ENCODE measurements at places on chromosomes 3 and 15. TPM values are rescaled to one million over a fixed set of nuclear protein-coding genes. Genes with fewer than 3 reads are reported as not detected.

RAB6B gene
- 1.0 TPM for total RNA-seq

TRPM7 gene
- 30.7 TPM for total RNA-seq

FANCD2OS gene
- not detected for total RNA-seq

SLC28A1 gene
- not detected for total RNA-seq

POC1A gene
- 3.4 TPM for total RNA-seq

IL17RC gene
- total RNA-seq: 20.3 TPM

LPP gene
- total RNA-seq: 43.6 TPM

FSIP1 gene
- total RNA-seq: 0.69 TPM

SLC24A5 gene
- total RNA-seq: not detected

NME9 gene
- not detected for total RNA-seq

FOXB1 gene
- total RNA-seq: not detected

DNAH12 gene
- total RNA-seq: under 0.01 TPM

ULK4 gene
- total RNA-seq: 9.1 TPM

KATNBL1 gene
- total RNA-seq: 30.7 TPM

MESP2 gene
- not detected for total RNA-seq

TUSC7 gene
- not detected for total RNA-seq

OR5H14 gene
- total RNA-seq: not detected

REC114 gene
- not detected for total RNA-seq

Measured in dermis lymphatic vessel endothelial cell (primary cell).